CD4-positive, alpha-beta memory T cell (primary cell): ENCODE measurements at places on chromosomes 6 and 20.
A peak's percentile ranks its signal among the peaks of the same experiment; 100 is the strongest.

DNA sequence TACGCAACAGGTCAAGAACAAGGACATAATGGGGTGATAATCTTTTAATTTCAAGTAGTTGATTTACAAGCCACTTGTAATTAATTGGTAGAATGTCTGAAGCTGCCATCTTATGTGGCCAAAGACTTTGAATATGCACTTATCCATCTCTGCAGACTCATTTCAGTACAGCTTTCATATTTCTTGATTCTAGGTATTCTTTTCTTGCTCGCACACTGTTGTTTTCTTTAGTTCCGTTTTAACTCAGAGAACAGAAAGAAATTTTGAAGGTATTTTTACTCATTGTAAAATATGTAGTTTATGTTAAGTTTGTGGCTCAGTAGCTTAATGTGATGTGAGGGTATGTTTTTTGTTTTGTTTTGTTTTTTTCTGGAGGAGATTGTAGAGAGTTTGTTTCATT, 73.9 kb downstream of the UBR2 start:
- no peak for DNase-seq

GRCh38 chr6:55528624-55529023, 50.4 kb downstream of the HMGCLL1 start:
- DNase-seq = no peak

- DNase-seq = no peak
Observed at GRCh38 chr6:33029328-33030184, 20.2 kb upstream of the HLA-DOA start.

DNA sequence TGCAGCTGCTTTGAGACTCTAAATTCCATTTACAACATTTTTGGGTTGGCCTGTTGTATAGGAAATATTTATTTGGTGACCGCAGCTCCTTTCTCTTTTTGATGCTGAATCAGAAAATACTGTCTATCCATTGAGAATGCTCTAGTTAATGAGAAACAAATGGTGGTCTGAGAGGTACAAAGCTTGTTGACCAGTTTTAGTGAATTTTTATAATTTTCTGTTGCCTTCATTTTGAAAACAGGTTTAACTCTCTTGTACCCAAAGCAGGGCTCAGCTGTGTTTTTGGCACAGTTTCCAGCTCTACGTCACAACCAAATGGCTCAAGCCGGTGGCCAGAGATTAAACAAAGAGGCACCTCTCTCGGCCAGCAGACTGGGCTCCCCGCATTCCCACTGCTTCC, 113.2 kb downstream of the FNDC1 start:
- DNase-seq = no peak

DNA sequence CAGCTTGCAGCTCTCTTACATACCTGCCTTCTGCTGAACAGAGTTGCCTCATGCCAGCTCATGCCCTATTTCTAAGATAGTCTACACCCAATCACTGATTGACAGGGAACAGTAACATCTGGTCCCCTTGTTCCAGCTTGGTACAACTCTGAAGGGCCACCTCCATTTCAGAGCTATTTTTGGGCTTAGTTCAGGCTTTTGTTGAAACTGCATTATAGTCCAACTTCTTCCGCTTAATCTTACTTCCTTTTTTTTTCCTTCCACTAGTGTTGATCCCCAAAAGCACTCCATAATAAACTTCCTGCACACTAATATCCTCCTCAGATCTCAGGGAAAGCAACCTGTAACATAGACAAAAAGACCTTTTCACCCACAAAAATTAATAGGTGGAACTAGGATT, 65.7 kb upstream of the TNFRSF21 start:
- no peak for DNase-seq

DNA sequence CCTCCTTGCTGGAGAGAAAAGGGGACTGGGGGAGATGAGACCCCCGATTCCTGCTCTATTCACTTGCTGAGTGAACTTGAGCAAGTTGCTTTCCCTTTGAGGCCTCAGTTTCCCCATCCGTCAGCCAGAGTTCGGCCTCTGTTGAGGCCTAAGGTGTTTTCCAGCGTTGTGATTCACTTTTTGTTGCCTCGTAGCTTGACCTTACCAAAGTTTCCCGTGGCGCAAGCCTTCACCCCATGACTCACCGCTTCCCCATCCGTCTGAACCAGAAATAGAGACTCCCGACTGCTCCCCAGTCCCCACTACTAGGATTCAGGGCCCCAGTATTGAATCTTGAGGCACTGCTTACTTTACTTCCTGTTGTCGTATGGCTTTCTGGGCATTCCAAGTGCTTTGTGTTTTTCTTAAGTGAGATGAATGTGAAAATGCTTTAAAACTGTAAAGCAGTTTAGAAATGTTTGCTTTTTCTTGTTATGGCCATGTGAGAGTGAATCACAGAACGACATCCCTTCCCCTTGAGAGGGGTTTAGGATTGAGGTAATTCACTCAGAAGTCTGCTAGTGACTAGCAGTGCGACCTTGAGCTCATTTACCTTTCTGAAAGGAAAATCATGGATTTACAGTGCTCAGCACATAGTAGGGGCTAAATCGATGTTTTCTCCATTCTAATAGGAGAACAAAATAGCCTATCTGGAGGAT, 1.2 kb downstream of the CHMP4B start:
- DNase-seq = peak; percentile 13

DNA sequence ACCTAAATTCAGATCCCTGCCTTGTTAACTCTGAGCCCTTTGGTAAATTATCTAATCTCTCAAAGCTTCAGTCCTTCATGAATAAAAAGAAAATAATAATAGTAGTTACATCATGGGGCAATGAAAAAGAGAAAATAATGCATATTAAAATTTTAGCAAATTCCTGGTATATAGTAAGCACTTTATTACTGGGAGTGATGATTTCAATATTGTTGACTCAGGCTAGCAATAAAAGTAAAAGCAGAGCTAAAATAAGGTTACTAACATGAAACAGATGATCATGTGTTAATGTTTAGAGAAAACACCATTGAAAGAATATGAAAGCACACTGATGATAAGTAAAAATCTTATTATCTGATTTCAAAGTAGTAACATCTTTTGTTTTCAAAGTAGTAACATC, 13.6 kb downstream of the GINS1 start:
- no peak for DNase-seq

- DNase-seq = no peak
Observed at GRCh38 chr6:89818977-89819335, 638 bp downstream of the MDN1 start.

DNA sequence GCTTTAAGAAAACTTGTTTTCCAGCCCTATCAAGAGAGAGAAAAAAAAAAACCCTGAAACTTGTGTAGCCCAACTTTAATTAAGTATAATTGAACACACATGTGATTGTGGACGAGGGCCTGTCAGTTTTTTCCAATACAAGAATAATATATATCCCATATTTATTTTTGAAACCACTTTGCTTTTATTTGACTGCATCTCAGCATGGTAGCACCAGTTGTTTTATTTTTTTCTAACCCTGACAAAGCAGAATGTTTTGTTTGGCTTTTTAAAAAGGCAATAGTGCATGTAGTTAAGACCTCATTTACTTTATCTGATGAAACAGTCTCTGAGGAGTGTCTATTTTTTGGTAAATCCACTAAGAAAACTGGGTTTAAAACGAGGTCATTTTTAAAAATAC, 257.7 kb downstream of the CDKAL1 start:
- DNase-seq = no peak

- DNase-seq = no peak
Observed at GRCh38 chr6:304833-305370, 12.6 kb downstream of the DUSP22 start.

DNA sequence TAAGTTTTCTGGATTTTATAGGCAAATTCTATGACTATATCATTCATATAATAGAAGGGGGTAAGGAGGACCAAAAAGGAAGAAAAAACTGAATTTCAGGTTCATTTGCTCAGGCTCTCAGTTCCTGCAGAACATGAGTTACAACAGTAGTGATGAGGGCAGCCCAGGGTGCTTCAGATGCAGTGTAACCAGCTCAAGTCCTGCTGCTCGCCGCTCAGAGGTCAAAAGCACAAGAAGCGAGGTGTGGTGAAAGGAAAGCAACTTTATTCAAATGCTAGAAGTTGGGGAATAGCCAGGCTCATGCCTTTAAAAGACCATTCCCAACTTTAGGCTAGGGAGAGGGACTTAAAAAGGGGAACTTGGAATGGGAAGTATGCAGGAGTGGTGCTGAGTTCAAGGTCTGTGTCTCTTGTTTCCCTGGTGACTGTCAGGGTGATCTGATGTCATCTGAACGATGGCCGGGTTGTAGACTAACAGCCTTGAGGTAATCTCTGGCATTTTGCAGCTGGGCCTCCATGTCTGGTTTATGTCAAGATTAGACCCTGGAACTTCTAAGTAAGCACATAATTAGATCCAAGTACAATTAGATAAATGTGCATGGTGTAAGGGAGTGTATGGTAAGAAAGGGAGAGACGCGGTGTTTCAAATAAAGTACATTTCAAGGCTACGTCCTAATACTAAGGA, 14.5 kb upstream of the SEC63 start:
- no peak for DNase-seq

- no peak for DNase-seq
Observed at GRCh38 chr6:159691963-159692287, 1.1 kb downstream of the SOD2 start.

DNA sequence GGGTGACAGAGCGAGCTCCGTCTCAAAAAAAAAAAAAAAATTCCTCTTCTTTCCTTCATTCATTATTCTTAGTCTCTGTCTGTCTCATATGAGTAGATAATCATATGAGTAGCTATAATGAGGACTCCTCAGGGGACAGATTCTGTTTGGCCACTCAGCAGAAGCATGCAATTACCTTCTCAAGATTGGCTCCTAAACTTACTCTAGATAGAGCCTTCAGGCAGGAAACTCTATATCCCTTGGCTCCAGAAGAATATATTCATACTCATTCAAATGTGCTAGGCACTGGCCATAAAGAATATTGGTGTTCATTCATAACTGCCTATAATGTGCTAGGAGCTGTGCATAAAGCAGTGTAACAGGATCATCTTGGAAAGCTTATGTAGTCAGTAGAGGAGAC, 2.2 kb upstream of the ACAT2 start:
- no peak for DNase-seq

DNA sequence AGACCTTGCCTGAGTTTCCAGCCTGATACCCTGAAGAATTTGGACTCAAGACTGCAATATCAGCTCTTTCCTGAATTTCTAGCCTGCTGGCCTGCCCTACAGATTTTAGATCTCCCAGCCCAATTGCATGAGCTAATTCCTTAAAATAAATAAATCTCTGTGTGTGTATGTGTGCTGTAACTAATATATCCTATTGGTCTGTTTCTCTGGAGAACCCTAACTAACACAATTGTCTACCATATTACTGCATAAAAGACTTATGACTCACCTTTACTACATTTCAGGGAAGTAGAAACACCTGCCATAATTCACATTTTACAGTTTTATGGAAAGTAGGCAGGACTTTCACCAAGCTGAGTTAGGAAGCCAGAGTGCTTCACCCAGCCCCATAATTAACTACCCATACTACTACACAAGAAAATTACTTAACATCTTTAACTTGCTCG, 90.7 kb upstream of the BEND6 start:
- DNase-seq = no peak

- DNase-seq = no peak
Observed at GRCh38 chr6:116925088-116925794, 48.2 kb downstream of the RFX6 start.

GRCh38 chr20:24303393-24304170, 165.8 kb upstream of the SYNDIG1 start:
- no peak for DNase-seq
